CD8-positive, alpha-beta T cell (primary cell): ENCODE measurements at places on chromosomes 3 and 15.

GRCh38 chr3:2568929-2569328 is 470.3 kb downstream of the CNTN4 start:
- DNase-seq, result no peak

- no peak for DNase-seq
Observed at GRCh38 chr3:17820275-17820674, 77.8 kb upstream of the TBC1D5 start.

GRCh38 chr3:151979906-151980305 is 106.5 kb downstream of the SUCNR1 start:
- no peak for DNase-seq

- DNase-seq, result no peak
Observed at GRCh38 chr3:47404955-47405790, 24.4 kb downstream of the PTPN23 start.

- no peak for DNase-seq
Observed at GRCh38 chr3:147795418-147795817, 386.3 kb downstream of the ZIC1 start.

DNA sequence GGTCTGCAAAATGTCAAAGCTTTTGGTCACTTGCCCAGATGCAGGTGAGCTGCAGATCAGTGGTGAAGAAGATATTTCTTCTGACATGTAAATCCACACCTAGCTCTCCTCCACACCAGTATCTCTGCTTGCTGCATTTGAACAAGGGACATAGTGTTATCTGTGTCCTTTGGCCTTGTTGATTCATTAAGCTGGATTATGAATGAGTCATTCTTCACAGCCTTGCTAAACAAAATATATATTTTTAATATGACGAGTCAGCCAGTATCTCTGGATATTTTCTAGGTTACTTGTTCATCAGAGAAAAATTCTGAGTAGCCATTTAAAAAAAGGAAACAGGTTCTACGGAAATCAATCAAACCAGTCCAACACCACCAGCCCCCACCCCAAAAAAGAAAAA is 190.6 kb upstream of the ADAMTS9 start:
- no peak for DNase-seq

GRCh38 chr3:70531838-70532489 is 219.5 kb upstream of the MDFIC2 start:
- no peak for DNase-seq

GRCh38 chr3:157452097-157452496 is 15.4 kb downstream of the PTX3 start:
- no peak for DNase-seq

GRCh38 chr3:12901623-12902045 is 60.3 kb upstream of the RPL32 start:
- DNase-seq, result no peak

- DNase-seq, result peak; percentile 6
Observed at GRCh38 chr15:65869954-65870871, 922 bp downstream of the RAB11A start.

GRCh38 chr15:63420333-63420747 is 38.7 kb upstream of the CA12 start:
- DNase-seq, result no peak

- DNase-seq, result no peak
Observed at GRCh38 chr3:57877116-57877515, 121.0 kb downstream of the SLMAP start.

- no peak for DNase-seq
Observed at GRCh38 chr3:182027366-182027765, 315.6 kb downstream of the SOX2 start.

DNA sequence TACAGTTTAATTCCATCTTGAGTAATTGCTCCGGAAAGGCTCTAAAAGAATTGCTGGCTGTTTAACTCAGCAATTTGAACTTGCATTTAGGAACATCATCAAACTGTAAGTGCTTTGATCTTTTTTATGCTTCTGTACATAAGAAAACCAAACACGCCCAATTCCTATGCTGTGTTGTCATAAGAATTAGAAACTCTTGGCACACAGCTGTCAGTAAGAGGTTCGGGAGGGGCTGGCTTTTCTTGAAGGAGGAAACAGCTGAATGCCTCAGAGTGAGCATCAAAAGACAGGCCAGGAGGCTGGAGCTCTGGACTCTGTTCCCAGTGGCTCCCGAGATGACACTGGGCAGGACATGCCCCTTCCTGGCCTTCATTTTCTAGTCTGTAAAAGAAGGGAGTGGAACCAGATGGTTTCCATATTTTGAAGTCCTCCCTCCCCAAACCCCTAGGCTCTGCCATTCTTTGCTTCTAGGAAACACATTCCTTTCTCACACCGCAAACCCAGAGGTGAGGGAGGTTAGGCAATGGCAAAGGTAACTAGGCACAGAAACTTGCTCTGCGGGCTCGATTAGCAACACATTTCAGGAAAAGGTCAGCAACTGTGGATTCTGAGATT is 73.7 kb upstream of the DLG1 start:
- no peak for DNase-seq

- DNase-seq, result no peak
Observed at GRCh38 chr3:33315826-33316225, 38.6 kb downstream of the FBXL2 start.

- no peak for DNase-seq
Observed at GRCh38 chr15:29910068-29910467, 87.8 kb upstream of the TJP1 start.

DNA sequence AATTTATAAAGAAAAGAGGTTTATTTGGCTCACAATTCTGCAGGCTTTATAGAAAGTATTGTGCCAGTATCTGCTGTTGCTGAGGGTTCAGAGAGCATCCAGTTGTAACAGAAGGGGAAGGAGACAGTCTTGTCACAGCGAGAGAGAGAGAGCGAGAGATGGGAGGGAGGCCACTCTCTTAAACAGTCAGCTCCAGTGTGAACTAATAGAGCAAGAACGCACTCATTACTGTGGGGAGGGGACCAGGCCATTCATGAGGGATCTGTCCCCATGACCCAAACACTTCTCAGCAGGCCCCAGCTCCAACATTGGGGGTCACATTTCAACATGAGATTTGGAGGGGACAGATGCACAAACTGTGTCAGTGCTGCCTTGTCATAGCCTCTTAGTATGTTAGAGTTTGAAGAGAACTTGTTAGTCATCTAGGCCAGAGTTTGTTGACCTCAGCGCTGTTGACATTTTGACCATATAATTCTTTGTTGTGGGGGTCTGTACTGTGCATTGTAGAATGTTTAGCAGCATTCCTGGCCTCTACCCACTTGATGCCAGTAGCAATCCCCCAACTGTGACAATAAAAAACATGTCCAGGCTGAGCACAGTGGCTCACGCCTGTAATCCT is 15.3 kb downstream of the STARD9 start:
- DNase-seq, result no peak

- no peak for DNase-seq
Observed at GRCh38 chr15:48898032-48898431, 20.1 kb downstream of the EID1 start.

- DNase-seq, result no peak
Observed at GRCh38 chr15:68085052-68085451, 30.9 kb downstream of the PIAS1 start.

GRCh38 chr3:30586096-30586805 is 20.1 kb upstream of the TGFBR2 start:
- no peak for DNase-seq

- DNase-seq, result no peak
Observed at GRCh38 chr3:10426346-10427220, 78.8 kb downstream of the ATP2B2 start.
